Stimulated activated CD8-positive, alpha-beta memory T cell treated with anti-CD3 and anti-CD28 coated beads, Interleukin-4, amount 100 ng/mL, for 4 hours (primary cell): ENCODE measurements at places on chromosomes 5 and 9.

DNA sequence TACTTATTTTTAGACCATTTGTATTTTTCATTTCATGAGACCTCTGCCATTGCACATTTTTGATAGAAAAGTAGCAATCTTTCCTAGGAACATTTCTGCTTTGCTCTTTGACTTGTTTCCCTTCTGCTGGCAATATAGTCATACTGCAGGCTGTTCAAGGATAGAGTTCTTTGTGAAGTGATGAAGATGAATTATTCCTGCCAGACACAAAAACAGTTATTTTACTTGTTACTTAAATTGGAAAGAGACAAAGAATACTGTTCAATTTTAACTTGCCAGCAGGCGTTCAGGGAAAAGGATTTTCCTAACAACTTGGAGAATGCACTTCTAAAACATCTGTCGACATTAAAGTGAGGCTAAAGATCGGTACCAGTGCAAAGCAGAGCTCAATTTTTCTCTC is 251.7 kb upstream of the ACTBL2 start:
- DNase-seq: no peak

DNA sequence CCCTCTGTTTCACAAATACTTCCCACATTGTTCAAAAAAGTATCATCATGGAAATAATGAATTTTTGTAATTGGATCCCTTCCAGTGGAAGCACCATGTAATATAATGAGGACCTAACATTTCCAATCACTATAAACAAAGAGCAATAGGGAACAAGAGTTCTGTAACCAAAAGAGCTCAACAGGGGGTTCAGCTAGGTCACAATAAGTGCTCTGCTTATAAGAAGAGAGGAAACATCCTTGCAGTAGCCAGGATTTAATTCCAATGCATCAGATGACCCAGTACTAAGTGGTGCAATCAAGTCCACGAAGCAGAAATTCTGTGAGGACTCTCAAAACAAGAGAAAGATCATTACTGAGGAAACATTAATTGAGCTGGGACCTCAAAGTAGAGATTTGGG is 5.9 kb downstream of the SERINC5 start:
- DNase-seq: no peak

DNA sequence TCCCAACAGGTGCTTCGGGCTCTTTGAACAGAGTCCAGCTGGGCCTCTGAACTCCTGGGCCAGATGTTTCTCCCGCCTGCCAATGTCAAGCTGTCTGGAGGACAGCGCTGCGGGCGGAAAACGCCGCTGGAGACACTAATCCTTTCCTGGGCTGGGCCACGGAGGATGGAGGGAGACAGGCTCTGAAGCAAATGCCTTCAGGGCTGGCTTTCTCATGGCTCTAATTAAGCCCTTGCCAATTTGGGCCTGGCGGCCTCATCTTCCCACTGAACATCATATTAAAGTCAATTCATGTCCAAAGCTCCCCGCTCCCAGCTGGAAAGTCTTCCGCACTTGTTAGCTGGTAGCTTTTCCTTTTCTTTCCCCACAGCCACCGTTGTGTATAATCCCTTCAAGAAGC is 72.7 kb downstream of the NTNG2 start:
- DNase-seq: no peak

DNA sequence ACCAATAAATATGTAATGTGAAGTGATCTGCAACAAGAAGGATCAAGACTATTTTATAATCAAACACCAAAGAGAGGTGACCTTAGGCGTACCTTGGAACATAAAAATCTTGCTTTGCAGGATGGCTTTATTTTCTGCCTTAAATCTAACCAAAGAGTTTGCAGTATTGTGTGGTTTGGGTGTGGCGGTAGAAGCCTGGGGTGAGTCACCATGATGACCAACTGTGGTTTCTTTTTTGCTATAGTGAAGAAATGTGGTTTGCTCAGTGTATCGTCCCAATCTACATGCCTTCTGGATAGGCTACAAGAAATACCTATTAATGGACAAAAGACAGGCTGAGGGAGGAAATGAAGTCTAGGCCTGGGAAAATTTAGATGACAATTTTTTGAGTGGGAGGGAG is 5.1 kb upstream of the CAST start:
- DNase-seq: peak; percentile 18

DNA sequence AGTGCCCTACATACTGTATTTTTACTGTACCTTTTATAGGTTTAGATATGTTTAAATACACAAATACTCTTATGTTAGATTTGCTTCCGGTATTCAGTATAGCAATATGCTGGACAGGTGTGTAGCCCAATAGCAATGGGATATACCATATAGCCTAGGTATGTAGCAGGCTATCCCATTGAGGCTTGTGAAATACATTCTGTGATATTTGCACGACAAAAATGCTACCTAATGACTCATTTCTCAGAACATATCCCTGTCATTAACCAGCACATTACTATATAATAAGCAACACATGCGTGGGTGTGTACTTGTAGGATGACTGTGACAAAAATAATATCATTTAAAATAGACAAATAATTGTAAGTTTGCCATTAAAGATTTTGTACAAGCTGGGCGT is 208.8 kb downstream of the MRPS30 start:
- DNase-seq: no peak

- DNase-seq: peak; percentile 54
These were observed 8.5 kb upstream of the ACSL6 start for GRCh38 chr5:132019857-132020555.

DNA sequence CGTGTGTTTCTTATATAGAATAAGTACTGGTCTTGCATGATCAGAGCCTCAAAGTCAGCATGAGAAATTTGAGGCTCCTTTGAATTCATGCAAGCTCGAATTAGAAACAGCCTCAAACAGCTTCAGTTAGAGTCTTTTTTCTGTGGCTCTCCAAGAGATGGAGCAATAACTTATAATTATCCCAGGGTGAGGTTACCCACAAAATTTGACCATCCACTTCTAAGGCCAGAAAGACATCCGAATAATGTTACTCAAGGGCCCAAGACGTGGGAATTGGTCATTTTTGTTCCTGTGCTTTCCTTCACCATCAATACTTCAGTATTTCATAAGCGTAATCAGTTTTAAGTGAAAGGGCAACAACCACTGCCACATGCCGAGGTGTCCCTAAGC is 89.7 kb downstream of the DAPK1 start:
- no peak for DNase-seq

- no peak for DNase-seq
These were observed 36.1 kb upstream of the OSMR start for GRCh38 chr5:38809388-38810359.

GRCh38 chr5:124460642-124461041 is 285.8 kb downstream of the ZNF608 start:
- DNase-seq: no peak

DNA sequence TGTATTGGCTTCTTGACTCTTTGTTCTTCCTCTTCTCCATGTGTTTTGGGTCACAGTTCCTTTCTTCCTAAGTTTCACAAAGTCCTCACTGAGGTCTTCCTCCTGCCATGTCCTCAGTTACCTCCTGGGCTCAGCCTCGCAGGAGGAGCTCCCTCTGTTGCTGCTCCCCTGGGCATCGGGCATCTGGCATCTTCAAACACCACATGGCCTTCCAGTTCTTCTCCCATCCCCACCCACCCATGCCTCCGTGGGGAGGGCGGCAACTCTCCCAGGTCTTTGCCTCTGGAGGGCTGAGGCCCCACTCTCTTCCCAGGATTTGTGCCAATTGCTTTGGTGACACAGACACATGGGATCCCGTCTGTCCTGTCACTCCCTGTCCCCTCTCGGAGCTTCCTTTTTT is 22.8 kb downstream of the MRPL36 start:
- no peak for DNase-seq

DNA sequence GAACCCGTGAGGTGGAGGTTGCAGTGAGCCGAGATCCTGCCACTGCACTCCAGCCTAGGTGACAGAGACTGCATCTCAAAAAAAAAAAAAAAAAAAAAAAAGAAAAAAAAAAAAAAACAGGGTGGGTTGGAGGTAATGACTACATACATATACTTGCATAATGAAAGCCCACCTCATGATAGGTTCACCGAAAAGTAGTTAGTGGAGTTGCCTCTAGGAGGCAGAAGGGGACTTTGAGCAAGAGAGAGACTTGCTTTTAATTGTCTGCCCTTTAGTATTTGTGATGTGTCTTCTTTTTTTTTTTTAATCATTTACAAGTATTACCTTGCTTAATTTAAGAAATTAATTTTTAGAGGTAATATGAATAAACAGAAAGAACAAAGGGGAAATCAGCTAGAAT is 99.8 kb downstream of the PPARGC1B start:
- DNase-seq: no peak

DNA sequence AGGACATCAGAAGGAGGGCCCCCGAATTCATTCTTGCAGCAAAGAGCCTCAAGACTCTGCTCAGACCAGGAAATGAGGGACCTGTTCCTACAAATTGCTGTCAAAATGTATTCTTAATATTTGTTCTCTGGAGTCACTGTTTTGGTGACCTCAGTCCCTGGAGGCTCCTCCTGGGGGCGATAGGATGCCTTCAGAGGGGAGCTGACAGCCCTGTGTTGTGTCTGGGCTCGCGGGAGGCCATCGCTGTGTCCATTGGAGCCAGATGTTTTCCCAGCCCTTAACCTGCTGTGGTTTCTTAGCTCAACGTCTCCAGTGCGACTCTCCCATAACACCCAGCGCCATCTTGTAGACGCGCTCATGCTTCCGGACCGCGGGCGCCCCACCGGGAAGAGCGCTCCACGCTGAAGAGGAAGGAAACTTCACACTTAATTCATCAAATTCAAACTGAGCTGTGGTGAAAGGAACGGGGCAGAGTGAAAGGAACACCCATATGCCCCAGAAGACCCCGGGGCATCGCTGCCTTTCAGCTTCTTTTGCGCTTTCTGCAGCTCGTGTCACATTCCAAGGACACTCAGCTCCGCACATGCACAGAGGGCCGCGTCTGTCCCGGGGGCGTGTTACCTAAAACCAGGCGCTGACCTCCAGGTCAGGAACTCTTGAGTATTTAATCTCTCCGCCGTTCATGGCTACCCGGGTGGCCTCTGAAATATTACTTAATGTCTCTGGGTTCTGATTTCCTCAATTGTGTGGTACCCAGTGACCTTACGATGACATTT is 112.3 kb upstream of the GDNF start:
- no peak for DNase-seq

DNA sequence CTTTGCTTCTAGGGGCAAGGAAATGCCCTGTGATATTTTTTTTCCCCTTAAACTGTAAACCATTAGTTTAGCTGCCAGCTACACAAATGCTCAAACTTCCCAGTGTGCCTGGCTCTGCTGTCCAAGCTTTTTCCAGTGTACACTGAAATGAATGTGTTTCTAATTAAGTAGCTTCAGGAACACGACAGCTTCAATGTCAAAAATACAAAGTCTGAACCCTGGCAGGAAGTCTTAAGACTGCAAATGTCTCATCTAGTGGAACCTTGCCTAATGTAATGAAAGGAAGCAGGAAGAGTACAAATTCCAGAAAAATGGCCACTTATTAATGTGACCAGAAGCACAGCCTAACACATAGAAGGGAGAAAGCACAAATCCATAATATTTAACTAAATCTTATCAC is 255.2 kb downstream of the CRB2 start:
- no peak for DNase-seq

DNA sequence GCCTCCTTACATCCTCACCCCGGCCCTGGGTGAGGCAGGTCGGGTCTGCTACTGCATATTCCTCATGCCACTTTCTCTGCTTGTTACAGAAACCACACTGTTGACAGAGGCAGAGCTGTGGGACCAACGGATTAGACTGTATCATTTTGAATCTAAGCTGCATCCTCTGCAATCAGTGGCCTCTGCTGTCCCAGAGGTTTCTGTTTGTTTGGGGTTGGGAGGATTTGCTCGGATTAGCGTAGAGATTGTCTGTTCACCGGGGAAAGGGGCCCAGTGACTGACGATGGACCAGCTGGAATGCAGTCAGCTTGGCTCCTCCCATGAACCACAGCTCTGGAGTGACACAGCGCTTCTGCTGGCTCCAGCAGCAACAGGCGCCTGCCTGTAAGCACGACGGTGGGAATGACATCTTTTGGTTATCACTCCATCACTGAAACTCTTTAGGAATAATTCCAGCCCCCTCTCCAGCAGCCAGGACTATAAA is 37.3 kb upstream of the ADRA1B start:
- no peak for DNase-seq

DNA sequence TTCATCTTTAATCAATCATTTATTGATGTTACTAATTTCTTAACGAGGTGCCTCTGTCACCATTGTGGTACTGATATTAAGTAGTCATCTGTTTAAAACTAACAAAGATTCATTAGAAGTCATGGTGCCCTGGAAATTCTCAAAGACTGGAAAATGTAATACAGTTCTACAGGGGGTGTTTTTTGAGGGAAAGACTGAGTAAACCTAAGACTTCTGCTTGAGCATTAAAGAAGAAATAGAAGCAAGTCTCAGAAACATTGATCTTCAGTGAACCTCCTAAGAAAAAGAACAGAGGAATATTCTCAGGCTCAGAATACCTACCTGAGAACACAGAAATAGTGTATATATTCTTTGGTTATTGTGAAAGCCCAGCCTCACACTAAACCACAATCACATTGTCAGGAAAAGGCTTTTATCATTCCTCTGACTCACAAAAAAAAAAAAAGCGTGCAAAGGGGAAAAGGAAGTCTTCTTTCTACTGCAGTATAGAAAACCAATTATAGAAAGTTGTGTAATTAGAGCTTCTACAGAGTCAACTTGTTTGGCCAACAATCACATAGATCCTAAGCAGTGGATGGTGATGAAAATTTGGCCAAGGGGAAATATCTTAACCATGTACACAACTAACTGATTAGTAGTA is 60.8 kb downstream of the HINT1 start:
- DNase-seq: no peak

DNA sequence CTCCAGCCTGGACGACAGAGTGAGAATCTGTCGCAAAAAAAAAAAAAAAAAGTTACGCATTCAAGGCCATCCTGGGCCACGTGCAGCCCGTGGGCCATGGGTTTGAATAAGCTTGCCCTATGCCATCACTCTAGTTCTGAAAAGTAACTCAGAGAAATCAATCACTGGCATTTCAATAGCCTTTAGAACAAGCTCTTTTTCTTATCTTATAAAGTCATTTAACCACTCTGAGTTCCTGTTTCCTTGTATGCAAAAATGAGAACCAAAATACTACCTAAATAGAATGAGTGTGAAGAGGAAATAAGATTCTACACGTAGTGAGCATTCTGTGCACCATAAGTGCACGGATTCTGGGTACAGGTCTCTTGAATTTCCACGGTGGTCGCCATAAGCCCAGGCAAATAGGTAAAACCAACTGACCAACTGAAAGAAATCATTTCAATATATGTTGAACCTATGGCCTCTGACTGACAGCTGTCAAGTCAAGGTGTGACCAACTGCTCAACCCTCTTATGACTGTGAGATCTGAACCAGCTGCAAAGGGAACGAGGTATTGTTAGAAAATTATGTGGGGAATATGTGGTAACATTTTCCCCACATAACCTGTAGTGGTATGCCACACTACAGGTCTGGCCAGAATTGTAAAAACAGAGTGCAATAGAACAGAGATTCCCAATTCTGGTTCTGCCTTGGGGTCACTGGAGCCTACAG is 143.9 kb upstream of the LHFPL2 start:
- DNase-seq: no peak

- DNase-seq: no peak
These were observed 43.9 kb downstream of the RCL1 start for GRCh38 chr9:4836676-4837075.
